Activated CD8-positive, alpha-beta T cell treated with anti-CD3 and anti-CD28 coated beads for 36 hours (primary cell): ENCODE measurements at places on chromosomes 1 and 21. TPM values are rescaled to one million over a fixed set of nuclear protein-coding genes. Genes with fewer than 3 reads are reported as not detected.

Gene MUL1
- total RNA-seq, result 11.9 TPM

Gene PDZK1
- not detected for total RNA-seq

Gene LRRC8C
- total RNA-seq, result 37.4 TPM

Gene VHLL
- total RNA-seq, result not detected

Gene WDTC1
- total RNA-seq, result 19.0 TPM

Gene RGS1
- total RNA-seq, result 27.5 TPM

Gene FCGR2B
- total RNA-seq, result not detected

Gene IVL
- not detected for total RNA-seq

Gene KDM5B
- 60.3 TPM for total RNA-seq

Gene C1orf87
- not detected for total RNA-seq

Gene CD101
- 3.2 TPM for total RNA-seq

Gene EPHA10
- total RNA-seq, result not detected

Gene SYT6
- total RNA-seq, result not detected

Gene SPATA17
- not detected for total RNA-seq

Gene FAM177B
- total RNA-seq, result not detected

Gene BCL2L15
- total RNA-seq, result 0.40 TPM

Gene NPHS2
- not detected for total RNA-seq

Gene GJB4
- not detected for total RNA-seq

Gene PDC
- not detected for total RNA-seq

Gene THEM5
- total RNA-seq, result not detected

Gene PGLYRP4
- total RNA-seq, result not detected

Gene RIMS3
- 3.9 TPM for total RNA-seq

Gene KNCN
- not detected for total RNA-seq

Gene OR2L3
- not detected for total RNA-seq

Gene FTCD
- total RNA-seq, result 0.85 TPM

Gene TFF2
- total RNA-seq, result not detected

Gene GFI1
- total RNA-seq, result 55.3 TPM

Gene ACTL8
- total RNA-seq, result not detected

Gene CSF3R
- not detected for total RNA-seq

Gene FCGR3B
- not detected for total RNA-seq

Gene EPHA8
- not detected for total RNA-seq
